ENCODE measurements at places on chromosomes 12 and 14.

DNA sequence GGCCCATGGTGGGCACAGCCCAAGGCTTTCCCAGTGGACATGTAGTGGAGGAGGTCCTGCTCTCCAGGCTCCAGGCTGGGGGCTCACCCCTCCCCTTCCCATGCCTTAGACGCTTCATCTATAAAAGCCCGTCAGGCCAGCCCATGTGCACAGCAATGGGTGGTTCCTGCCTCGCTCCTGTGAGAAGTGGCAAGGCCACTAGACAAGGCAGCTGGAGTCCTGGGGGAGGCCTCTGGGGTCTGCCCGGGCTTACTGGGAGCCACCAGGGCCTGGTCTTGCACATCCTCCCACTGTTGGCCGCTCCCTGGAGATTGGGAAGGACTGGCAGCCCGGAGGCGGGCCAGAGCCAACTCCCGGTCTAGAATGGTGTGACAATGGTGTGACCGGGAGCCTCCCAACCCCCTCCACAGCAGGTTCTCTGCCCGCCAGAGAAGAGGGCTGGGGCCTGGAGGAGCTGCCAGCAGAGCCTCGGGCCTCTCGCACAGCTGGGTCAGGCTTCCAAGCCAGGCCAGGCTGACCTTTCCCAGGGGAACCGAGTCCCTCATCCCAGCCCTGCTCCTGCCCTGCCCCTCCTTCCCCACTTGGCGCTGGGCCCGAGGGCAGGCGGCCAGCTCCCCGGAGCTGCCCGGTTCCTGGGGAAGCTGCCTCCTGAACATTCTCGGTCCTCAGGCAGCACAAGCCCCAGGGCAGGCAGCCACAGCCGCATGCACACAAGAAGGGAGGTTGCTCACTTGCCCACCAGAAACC, 97.9 kb downstream of the RFLNA start:
- no peak for DNase-seq

DNA sequence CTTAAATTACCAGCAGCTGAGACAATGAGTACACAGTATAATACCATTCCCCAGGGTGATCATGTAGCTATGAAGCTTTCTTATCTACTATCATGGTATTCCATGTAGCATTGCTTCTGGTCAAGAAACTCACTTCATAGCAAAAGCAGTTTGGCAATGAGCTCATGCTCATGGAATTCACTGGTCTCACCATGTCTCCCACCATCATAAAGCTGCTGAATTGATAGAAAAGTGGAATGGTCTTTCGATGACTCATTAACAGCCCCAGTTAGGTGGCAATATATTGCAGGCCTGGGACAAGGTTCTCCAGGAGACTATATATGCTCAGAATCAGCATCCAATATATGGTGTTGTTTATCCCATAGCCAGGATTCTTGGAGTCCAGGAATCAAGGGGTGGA, 553.7 kb downstream of the FOXG1 start:
- no peak for DNase-seq

- DNase-seq: no peak
These were observed 86.0 kb upstream of the ZFP36L1 start for GRCh38 chr14:68878908-68879307.

- DNase-seq: no peak
These were observed 102.1 kb downstream of the TMEM117 start for GRCh38 chr12:43937947-43938346.

DNA sequence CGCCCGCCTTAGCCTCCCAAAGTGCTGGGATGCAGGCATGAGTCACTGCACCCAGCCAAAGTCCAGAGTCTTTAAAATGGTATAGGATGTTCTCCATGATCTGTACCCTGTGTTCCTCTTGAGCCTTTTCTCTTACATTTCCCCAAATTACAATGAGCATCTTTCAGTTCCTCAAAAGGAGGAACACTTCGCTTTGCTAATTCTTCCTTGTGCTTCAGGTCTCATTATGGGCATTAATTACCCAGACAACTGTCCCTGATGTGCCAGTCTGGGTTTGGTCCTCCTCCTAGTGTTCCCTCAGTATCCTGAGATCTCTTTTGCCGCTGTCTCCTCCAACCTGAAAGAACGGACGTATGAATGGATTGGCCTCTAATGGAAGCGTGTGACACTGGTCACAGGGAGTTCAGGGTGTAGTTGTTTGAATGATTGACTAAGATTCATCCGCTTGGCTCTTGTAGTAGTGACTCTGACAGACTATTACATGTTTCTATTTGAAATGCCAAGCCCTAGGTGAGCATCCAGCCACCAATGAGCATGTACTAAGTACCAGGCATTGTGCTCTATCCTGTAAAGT, 8.2 kb downstream of the PRKCH start:
- no peak for DNase-seq

DNA sequence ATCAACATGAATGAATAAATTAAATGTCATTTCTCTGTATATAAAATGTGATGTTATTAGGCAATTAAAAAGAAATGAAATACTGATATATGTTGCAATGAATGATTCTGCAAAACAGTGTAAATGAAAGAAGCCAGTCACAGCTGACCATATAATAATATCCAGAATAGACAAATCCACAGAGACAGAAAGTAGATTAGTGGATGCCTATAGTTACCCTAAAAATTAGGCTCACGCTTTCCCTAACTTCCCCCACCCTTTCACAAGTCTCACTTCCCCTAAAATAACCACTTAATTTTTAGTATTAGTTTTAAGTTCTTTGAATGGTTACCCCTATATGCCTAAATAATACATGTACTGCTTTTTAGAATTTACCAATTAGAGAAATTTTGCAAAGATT, 348.9 kb upstream of the FAR2 start:
- no peak for DNase-seq

- peak; percentile 27 for DNase-seq
These were observed 8.1 kb upstream of the RNF34 start for GRCh38 chr12:121391619-121392324.

- no peak for DNase-seq
These were observed 331.4 kb downstream of the BCAT1 start for GRCh38 chr12:24617471-24617870.

GRCh38 chr12:63948211-63948610, 103.7 kb downstream of the SRGAP1 start:
- no peak for DNase-seq

DNA sequence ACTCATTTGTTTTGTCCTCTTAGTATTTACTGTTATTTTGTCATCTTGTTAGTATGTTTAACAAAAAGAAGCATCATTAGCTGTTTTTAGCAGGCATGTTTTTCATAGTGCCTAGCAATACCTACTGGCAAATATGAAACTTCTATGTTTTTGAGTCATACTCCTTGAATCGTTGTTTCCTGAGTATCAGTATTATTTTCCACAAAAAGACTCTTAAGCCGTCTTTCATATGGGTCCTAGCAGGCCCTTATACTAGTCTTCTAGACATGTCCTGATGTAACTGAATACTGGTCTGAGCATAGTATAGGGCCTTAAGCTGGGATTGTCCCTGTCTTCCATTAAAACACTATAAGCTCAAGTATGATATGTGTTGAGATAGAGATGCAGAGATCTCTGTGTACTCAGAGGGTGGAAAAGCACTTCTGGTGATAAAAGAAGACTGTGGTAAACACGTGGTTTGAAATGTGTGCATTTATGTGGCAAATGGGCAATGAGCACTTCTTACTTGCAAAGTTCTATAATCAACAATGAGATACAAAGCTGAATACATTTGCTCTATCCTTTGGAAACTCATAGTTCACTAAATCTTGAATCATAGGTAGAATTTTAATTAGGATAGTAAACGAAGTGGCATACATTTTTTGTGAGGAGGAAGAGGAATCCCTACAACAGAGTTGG, 348.8 kb downstream of the PDZRN4 start:
- DNase-seq: no peak

GRCh38 chr12:39872425-39872824, 233.5 kb downstream of the SLC2A13 start:
- DNase-seq: no peak

DNA sequence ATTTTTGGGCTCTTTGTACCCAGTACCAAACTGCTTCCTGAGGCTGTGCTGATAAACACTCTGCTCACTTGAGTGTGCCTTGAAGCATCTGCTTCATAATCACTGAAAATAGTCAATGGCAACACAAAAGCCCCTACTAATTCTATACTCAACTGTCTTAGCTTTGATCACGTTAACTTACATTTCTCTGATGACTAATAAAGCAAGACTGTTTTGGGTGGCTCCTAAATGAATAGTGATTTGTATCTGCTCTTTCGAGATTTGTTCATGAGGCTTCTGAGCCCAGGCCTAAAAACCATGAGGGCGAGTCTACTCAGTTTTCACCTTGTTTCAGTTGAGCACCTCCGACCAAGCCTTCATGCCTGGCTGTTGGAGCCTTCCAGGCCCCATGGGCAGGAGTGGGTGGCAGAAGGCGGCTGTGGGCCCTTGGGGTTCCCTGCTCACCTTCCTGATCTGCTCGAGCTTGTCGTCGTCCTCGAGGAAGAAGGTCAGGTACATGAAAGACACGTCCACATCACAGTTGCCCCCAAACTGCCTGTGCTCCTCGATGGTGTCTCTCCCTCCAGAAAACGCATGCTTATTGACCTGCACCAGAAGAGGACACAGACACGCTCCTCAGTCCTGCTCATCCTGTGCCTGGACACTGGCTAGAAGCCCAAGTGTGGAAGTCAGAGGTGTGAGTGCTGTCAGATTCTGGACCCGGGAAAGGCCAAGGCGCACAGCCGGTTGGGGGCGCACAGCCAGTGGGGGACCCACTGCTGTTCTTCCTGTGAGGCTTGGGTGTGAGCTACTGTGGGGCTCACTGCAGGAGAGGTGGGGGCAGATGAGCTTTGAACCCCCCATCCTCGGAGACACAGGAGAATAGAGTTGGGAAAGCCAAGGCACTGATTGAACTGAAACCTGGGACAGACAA, 13.7 kb downstream of the SLC25A47 start:
- no peak for DNase-seq

GRCh38 chr14:69827560-69827959, 30.5 kb upstream of the SLC10A1 start:
- DNase-seq: no peak

DNA sequence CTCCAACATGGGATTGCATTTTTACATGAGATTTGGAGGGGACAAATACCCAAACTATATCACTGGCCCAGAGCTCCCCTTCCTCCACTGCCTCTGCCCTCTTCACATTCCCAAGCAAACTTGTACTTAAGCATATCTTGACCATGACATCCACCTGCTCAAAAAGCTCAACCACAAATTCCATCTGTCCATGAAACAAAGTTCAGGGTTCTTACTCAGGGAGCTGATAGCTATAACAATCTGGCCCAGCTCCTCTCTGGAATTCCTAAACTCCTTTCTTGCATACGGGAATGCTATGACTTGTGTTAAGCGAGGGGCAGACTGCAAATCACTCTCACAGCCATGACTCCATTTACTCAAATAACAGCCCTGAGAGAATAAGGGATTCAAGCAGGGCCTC, 152.1 kb downstream of the GALC start:
- no peak for DNase-seq

- no peak for DNase-seq
These were observed 71.8 kb downstream of the DNAI7 start for GRCh38 chr12:25123126-25123525.

DNA sequence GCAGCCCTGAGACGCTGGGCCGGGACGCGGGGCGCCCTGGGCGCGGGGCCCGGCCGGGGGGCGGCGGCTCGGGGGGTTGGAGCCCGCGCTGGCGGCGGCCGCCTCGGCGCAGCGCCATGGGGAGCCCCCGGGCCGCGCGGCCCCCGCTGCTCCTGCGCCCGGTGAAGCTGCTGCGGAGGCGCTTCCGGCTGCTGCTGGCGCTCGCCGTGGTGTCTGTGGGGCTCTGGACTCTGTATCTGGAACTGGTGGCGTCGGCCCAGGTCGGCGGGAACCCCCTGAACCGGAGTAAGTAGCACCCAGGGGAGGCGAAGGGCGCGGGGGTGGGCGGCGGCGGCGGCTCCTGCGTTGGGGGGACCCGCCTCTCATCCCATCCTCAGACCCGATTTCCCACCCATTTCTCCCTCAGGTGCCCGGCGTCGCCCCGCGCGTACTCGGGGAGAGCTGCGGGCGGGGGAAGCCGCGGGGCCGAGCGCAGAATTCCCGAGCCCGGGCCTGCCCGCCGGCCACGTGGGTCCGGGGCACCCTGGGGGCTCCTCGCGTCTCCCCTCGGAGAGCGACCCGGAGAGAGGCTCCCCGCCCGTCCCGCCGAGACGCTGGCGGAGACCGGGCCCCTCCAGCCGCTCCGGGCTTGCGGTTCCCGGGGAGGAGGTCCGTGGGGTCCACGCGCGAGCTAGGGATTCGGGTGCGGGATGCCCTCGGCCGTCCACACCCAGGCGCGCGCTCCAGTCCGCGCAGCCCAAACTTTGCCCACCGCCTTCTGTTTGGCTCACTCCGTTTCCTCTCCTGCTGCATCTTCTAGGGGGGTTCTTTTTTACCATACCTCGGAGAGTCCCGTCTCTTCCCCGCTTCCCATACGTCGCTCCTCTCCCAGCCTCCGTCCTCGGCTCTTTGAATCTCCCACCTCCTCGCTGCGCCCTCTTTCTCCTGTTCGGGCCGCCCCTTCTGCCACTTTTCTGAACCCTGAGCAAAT, 807 bp downstream of the B4GALNT3 start:
- no peak for DNase-seq

DNA sequence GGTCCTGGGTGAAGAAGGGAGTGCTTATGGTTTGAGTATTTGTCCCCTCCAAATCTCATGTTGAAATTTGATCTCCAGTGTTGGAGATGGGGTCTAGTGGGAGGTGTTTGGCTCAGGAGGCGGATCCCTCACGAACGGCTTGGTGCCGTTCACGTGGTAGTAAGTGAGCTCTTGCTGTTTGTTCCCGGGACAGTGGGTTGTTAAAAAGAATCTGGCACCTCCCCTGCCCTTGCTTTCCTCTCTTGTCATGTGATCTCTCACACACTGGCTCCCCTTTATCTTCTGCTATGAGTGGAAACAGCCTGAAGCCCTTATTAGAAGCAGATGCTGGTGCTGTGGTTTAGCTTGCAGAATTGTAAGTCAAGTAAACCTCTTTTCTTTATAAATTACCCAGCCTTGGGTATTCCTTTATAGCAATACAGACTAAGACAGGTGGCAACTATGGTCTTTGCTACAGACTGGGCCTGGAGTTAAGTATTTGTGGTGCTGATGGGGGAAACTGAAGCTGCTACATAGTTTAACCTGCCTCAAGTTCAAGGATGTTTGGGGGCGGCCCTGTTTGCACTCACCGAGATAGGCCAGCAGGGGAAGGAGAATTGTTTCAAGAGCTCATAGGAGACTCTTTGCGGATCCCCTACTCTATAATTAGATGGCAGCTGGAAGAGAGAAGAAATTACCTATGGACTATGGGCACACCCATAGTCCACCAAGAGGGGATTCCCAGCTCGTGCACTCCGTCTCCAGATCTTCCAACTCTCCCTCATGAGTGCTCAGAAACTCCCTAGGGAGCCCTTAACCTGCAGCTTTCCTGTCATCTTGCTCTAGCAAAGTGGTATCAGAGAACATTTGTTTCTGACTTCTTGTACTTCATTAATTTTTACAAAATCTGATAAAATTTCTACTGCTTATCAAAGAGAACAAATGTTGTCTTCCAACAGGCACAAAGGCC, 164.6 kb downstream of the SLC15A5 start:
- no peak for DNase-seq

GRCh38 chr12:67354322-67354721, 85.2 kb downstream of the CAND1 start:
- no peak for DNase-seq

DNA sequence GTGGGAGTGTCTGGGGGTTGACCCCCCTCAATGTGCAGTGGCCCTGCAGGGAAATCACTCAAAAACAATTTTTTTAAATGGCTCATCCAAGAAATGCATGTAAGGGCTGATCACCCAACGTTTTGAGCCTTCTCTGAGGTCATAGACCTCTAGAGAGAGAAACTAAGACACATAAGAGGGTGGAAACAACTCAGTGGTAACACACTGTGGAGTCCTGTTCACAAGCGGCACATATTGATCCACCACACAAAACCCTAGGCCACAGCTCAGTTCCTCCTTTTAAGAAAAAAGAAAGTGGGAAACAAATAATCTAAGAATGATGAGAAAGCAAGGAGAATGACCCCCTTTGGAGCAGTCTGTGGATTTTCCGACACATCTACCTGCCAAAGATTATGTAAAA, 83.0 kb upstream of the METAP2 start:
- DNase-seq: no peak
